DMS 273 treated with DMSO at 0.1 percent for 48 hours (cell line): ENCODE measurements at places on chromosomes 4 and X.

DNA sequence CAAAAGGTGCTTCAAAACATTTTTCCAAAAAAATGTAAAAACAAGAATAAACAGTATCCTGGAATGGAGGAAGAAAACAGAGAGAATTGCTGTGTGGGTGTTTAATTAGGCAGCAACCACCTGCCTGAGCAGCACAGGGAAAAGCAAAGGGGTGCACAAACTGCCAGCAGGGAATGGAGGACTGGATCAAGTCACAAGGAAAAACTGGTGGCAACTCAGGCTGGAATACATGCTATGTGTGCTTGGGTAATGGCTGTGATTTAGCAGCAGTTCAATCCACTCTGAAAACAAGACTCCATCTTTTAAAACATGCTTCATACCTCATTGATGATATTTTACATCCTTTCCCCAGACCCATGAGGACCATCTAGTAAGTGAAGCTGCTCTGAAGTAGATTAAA is 179.5 kb downstream of the HS6ST2 start:
- DNase-seq, result peak; percentile 11

DNA sequence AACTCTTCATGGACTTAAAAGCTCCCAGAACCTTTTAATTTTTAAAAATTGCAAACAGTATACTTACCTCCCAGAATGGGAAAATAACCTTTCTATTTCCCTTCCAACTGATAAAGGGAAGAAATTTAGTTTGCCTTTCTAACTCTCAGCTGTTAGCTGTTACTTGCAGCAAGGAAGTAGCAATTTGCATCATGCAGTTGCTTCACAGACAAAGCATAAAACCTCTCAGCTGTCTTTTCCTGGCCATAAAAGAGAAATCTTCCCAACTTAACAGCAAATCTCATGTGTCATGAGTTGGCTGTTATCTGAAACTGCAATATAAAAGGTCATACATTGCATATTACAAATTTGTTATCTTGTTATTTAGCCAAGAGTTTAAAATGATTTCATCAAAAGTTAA is 18.4 kb downstream of the C4orf17 start:
- DNase-seq, result no peak

DNA sequence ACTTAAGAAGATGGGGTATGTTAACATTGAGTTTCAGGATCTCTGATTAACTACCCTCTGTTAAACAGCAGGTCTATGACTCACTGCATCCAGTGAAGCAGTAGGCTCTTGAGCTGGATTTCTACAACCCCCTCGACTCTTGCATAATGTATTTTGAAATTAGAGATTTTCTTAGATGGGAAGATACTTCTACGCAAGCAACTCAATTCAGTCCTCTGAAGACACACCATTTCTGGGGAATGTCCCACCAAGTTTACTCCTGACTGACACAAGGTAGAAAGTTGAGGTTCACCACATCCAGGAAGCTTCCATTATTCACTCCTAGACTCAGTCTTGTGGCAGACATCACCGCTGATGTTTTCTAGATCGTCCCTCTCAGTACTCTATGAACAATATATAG is 12.9 kb downstream of the PALLD start:
- DNase-seq, result no peak

- no peak for DNase-seq
Observed at GRCh38 chr4:48237996-48238645, 31.5 kb downstream of the TEC start.

- DNase-seq, result no peak
Observed at GRCh38 chr4:109276482-109277095, 25.9 kb downstream of the COL25A1 start.

DNA sequence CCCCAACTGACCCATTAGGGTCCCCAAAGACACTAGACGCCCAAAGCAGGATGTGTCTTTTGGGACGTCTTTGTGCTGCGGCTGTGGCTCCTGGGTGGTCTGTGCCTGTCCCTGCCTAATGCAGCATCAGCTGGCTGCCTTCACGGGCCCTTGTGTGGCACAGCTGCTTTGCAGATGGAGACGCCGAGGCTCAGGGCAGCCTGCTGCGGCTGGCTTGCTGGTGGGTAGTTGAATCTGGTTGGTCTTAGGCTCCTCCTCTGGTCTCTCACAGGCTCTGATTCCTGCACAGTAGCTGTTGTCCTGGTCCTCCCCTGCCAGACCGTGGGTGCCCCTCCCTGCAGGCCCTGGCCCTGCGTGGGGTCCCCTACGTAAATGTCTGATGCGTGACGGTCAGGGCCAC is 8.1 kb downstream of the CPZ start:
- DNase-seq, result no peak

GRCh38 chrX:47573341-47574075 is 8.7 kb upstream of the TIMP1 start:
- no peak for DNase-seq
